ENCODE measurements at places on chromosomes 1 and 21.
A peak's percentile ranks its signal among the peaks of the same experiment; 100 is the strongest.

GRCh38 chr1:202283379-202283844 lies 58.3 kb downstream of the UBE2T start:
- DNase-seq: no peak

- no peak for DNase-seq
Measured at GRCh38 chr21:45937721-45938452, 43.7 kb upstream of the COL6A1 start.

- no peak for DNase-seq
Measured at GRCh38 chr1:108824051-108824450, 32.8 kb downstream of the AKNAD1 start.

GRCh38 chr1:62299426-62300200 lies 19.6 kb downstream of the KANK4 start:
- peak; percentile 40 for DNase-seq

DNA sequence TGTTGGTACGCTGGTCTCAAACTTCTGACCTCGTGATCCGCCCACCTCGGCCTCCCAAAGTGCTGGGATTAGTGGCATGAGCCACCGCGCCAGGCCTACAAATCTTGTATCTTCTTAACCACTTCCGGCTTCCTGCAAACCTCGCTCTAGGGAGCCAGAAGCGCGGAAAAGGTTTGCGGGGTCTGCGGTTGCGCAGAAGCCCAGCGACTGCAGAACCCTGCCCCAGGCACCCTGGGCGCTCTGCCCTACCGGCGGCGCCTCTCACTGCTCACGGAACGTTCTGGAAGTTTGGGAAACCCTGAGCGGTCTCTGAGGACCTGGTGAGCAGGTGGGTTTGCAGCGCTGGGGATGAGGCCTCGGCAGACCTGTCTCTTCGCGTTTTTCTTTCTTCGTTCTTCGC lies at the start of gene C1orf146:
Gene C1orf146, plus strand, starts transcription at position 195 of the 400 bp plus-strand sequence. CDS start 13,506 bp downstream, outside the sequence.
- DNase-seq: no peak
